ENCODE measurements at places on chromosomes 6 and 20. TPM values are rescaled to one million over a fixed set of nuclear protein-coding genes. Genes with fewer than 3 reads are reported as not detected.

DNA sequence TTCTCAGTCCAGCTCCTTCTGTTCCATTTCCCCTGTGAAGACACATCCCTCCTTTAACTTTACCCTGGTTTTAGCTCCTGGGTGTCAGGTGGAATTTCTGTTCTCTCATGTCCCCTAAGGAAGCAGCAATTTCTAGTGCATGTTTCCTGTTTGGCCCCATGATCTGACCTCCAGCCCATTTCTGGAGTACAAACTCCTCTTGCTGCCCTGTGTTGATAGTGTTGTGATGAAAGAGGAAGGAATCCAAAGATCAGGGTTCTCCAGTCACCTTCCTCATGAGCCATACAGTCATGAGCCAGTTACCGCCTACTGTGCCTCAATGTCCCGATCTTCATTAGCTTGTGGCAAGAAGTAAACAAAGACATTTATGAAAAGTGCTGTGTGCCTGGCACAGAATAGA, 97.4 kb downstream of the PHACTR1 start:
- no peaks in the 10 kb centered on the region for H3K36me3 ChIP-seq
- no peak overlapping the region for H3K27ac ChIP-seq
- no peaks in the 10 kb centered on the region for H3K27me3 ChIP-seq
- no peaks in the 10 kb centered on the region for H3K4me1 ChIP-seq

DNA sequence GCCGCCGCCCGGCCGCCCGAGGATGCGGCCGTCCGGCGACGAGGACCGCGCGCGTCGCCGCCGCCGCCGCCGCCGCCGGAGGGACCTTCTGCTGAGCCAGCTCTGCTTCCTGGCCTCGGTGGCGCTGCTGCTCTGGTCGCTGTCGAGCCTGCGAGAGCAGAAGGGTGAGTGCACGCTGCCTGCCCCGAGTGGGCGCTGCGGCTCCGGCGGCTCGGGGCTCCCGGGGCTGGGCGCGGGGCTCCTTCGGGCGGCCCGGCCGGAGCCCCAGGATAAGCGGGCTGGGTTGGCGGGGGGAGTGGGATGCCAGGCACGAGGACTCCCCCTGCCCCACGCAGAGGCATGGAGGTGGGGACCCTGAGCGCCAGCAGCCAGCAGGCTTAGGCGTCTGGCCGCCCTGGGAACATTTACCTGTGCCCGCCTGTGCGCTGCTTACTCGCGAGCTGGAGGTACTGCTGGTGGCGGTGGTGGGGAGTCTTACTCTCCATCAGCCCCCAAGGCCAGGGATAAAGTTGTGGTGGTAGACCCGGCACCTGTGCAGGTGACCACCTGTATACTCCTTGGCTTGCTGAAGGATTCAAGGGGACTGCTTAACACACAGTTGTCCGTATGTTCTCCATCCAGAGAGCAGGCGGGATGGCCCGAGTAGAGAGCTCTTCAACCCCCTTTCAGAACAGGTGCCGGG, 520 bp downstream of the SLC24A3 start:
- H3K4me1 ChIP-seq: peaks cover 13% of the 10 kb centered on the region
- H3K27ac ChIP-seq: no peak overlapping the region
- H3K4me3 ChIP-seq: peak overlapping the region; percentile 51
- peak; percentile 77 for DNase-seq
- no peaks in the 10 kb centered on the region for H3K36me3 ChIP-seq

DNA sequence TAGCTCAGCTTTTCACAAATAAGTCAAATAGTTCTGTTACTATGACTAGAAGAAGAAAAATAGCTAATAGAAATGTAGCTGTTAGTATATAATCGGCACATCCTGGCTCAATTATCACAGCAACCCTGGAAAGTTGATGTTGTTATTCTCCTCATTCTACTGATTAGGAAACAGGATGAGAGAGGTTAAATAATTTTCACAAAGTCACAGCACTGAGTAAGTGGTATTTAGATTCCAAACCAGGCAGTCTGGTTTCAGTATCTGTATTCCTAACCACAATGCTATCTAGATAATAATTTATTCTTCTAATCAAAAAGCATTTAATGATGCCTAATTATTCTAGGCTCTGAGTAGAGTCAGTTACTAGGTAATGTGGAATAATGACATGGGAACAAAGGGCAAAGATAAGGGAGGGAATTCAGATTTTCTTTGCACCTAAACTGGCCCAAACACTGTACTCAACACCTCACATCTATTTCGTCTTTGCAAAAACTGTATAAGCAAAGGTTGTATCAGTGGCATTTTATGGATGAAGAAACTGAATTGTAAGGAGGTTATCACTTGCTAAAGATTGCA, 51.3 kb downstream of the PDE7B start:
- DNase-seq: no peak
- peak overlapping the region; percentile 78 for H3K27ac ChIP-seq
- no peaks in the 10 kb centered on the region for H3K27me3 ChIP-seq
- H3K4me1 ChIP-seq: peaks cover 26% of the 10 kb centered on the region

DNA sequence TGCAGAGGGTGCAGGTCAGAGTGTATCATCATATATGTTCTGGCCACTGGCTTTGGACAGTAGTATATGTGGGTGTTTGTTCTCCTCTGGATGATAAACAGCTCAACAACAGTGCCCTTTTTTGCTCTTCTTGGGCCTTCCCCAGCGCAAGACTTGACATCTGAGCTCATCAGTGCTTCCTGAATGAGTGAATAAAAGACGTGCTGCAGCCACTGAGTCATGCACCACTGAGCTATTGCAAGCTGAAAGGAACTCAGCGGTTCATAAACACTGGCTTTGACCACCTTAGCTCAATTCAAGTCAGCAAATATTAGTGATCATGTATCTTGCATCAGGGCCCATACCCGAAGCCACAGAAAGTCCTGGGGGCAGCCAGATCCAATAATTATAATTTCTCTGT, 105.3 kb upstream of the KCNG1 start:
- H3K27ac ChIP-seq: no peak overlapping the region
- DNase-seq: no peak
- H3K36me3 ChIP-seq: no peaks in the 10 kb centered on the region
- H3K27me3 ChIP-seq: peaks cover 52% of the 10 kb centered on the region

MEP1A gene
- total RNA-seq: not detected

DNA sequence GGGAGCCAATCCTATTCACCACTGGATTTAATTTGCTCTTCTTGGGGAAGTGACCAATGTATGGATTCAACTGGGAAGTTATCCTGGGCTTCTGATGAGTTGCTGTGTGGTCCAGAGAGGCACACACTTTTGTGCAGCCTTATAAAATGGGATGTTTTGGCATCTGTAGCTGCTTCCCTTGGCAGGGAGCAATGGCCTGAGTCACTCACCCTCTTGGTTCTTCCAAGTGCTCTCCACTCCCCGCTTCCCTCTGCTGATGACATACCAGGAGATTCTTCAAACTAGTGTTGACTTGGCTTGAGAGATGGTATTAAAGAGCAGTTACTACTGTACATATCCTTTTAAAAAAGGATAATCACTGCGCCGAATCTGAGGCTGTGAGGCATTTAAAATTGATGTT, 105.8 kb downstream of the JARID2 start:
- no peak overlapping the region for H3K4me3 ChIP-seq
- no peaks in the 10 kb centered on the region for H3K27me3 ChIP-seq
- DNase-seq: no peak
- no peaks in the 10 kb centered on the region for H3K36me3 ChIP-seq
- H3K27ac ChIP-seq: no peak overlapping the region
- H3K4me1 ChIP-seq: peaks cover 31% of the 10 kb centered on the region

DNA sequence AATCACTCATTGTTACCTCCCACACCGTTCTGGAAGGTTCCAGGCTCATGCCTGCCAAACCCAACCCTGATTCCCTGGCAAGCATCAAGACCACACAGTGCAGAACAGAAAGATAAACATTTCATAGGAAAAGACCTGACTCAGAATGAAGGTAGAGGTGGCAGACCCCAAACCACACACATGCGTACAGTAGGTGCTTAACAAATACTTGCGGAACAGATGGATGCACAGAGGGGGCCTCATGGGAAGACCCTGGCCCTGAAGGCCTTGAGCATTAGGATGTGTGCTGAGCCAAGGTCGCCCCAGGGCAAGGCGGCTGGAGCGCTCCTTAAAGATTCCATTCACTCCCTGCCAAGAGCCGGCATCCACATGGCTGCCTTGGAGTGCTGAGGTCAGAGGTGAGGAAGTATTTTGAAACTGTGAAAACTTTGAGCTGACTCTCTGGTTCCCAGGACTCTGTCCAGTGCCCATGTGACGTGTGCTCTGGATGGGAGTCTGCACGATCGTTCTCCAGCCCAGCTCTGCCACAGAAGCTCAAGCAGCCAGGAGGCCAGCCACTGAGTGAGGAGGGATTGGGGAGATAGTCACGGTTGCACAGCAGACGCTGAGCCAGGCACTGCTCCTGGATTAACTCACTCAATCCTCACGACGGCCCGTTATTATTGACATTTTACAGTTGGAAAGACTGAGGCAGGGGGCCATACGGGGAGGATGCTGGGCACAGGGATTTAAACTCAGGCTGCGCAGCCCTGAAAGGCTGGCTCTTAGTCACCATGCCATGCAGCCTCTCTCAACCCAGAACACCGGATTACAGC, 65.5 kb upstream of the AFDN start:
- H3K27me3 ChIP-seq: no peaks in the 10 kb centered on the region
- peaks cover 9% of the 10 kb centered on the region for H3K4me1 ChIP-seq
- no peak overlapping the region for H3K4me3 ChIP-seq
- no peak overlapping the region for H3K27ac ChIP-seq

CFB gene
- 3.9 TPM for total RNA-seq

GRCh38 chr6:48994811-48995210, 468.2 kb downstream of the MMUT start:
- no peak for DNase-seq
- no peak overlapping the region for H3K27ac ChIP-seq
- H3K4me1 ChIP-seq: no peaks in the 10 kb centered on the region
- H3K36me3 ChIP-seq: no peaks in the 10 kb centered on the region

All from heart right ventricle (tissue), 16 donors.